ENCODE measurements at places on chromosomes 5 and 9.
A peak's percentile ranks its signal among the peaks of the same experiment; 100 is the strongest.

- no peak for DNase-seq
Measured at GRCh38 chr5:128014578-128014977, 69.0 kb upstream of the SLC12A2 start.

GRCh38 chr9:83012168-83012921, 50.6 kb downstream of the RASEF start:
- no peak for DNase-seq

DNA sequence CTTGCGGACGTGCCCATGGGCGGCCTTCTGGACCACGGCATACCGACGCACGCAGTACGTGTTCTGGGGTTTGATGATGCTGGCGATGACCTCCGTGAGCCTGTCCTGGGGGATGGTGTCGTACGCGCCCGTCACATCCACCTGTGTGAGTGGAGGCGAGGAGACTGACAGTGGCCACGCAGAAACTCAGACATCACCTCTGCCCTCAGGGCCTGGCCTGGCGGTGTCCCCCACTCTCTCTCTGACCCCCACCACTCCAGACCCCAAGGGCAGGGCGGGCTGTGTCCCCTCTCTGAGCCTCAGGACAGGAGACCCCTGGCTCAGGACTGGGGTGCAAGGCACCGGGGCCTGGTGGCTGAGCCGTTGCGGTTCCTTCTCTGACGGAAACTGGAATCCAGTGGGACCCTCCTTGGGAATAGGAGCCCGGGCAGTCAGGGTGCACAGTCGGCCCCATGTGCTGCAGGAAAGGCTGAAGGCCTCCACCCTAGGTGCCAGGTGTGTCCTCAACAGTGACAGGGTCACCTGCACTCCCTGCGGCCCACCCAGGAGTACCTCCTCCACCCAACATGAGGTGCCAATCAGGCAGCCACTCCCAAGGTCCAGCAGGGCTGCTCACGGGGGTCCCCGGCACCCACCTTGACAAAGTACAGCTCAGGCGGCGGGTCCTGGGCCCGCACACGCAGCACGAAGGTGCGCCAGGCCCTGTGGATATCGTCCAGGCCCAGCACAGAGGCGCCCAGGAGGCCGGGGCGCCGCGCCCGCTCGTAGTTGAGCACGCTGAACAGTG, 16.0 kb downstream of the TERT start:
- DNase-seq, result no peak

DNA sequence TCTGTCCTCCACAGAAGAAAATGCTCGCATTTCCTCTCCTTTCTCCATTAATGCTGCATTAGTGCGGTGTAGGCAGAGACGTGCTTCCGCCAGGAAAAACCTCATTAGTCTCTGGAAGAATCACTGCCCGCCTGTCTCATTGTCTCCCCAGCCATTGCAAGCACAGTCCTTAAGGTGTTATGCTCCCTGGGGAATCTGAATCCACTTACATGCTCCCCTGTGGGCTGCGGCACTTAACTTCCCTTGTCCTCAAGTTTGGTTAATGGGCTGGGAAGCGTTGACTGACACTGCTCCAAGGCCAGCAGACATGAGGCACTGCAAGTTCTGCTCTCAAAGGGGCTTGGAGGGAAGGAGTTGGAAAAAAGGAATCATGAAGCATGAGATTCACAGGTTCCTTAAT, 41.6 kb downstream of the TARS1 start:
- no peak for DNase-seq

- no peak for DNase-seq
Measured at GRCh38 chr9:18297056-18297841, 176.7 kb upstream of the ADAMTSL1 start.

DNA sequence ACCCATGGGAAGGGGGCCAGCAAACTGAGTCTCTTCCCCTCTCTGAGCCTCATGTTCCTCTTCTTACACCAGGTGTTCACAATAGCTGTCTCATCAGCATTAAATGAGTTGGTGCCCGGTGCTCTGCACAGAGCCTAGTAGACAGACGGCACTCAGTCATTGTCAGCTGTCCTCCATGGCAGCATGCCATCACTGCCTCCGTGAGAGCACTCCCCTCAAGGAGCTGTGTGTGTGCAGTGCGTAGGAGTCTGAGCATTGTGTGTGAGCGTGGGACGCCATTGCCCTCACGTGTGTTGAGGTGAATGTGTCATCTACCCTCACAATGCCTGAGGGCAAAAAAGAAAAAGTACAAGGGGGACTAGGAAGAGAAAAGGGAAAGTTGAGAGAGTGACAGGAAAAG, 536.5 kb downstream of the CDK5RAP2 start:
- DNase-seq, result peak; percentile 16

- DNase-seq, result no peak
Measured at GRCh38 chr5:160018945-160019625, 10.1 kb downstream of the TTC1 start.

GRCh38 chr5:43244823-43245565, 53.0 kb downstream of the NIM1K start:
- DNase-seq, result no peak

GRCh38 chr5:60545551-60545950, 154.4 kb downstream of the DEPDC1B start:
- DNase-seq, result no peak

DNA sequence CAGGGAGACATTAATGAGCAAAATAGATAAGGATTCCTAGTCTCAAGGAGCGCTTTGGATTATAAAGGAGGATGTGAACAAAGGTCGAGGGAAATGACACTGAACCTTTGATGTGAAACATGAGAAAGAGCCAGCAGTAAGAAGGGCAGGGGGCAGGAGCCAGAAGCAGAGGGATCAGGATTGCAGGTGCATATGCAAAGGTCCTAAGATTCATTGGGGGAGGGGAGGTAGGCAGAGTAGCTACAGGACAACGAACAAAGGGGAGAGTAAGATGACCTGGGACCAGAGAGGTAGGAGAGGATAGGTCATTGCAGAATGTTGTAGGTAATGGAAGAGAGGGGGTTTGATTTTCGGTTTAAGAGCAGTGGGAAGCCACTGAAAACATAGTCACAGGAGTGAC, 129.2 kb upstream of the TRPM3 start:
- DNase-seq, result no peak

DNA sequence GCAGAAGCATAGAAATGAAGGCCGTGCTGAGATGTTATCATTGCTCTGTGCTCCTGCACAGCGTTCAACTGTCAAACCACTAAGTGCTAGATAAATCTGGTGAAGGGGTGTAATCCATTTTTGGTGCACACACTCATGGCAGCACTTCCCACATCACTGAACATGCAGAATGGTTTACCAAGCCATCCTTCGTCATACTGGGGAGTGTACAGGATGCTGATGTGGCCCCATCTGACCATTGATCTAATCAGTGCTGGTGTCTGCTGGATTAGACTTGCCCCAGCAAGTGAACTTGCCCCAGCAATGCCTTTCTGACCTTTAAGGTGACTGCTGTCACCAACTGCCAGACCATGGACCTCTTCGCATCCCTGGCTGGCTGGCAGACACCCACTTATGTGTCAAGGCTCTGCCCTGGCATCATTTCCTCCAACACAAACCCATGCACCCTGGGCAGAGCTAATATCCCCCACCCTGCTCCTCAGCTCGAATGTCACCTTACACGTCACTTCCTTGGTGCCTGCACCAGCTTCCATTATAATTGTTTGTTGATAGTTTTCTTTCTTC, 4.2 kb upstream of the SEMA4D start:
- DNase-seq, result no peak

DNA sequence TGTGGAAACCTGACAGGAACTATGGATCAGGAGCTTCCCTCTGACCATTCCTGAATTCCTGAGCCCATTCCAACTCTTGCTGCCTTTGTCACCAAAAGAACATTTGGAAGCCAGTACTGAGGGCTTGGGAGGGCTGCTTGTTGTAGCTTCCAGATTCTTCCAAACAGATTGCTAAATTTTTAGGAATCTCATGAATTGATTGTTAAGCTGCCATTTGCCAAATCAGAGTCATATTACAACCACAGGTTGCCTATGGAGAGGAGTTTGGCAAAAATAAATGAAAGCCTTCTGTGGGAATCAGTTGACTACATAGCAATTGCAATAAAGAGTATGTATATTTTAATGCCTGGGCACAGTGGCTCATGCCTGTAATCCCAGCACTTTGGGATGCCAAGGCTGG, 39.2 kb upstream of the SLC28A3 start:
- DNase-seq, result no peak

GRCh38 chr5:134851307-134851923, 5.6 kb downstream of the C5orf24 start:
- no peak for DNase-seq

- DNase-seq, result peak; percentile 50
Measured at GRCh38 chr9:68455451-68455850, 85.2 kb downstream of the TMEM252 start.

DNA sequence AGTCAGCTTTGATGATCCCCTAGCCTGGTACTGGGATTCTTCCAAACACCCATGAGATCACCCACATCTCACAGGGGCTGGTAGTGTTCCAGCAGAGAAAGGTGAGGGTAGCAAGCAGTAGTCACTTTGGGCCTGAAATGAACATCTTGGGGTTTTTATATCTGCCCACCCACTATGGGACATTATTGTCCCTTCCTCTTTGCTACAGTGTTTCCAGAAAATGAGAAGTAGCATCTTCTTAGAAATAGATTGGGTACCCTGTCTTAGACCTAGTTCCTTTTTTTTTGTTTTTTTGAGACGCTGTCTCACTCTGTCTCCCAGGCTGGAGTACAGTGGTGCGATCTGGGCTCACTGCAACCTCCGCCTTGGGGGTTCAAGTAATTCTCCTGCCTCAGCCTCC, 249.2 kb upstream of the ANKRD55 start:
- DNase-seq, result no peak

DNA sequence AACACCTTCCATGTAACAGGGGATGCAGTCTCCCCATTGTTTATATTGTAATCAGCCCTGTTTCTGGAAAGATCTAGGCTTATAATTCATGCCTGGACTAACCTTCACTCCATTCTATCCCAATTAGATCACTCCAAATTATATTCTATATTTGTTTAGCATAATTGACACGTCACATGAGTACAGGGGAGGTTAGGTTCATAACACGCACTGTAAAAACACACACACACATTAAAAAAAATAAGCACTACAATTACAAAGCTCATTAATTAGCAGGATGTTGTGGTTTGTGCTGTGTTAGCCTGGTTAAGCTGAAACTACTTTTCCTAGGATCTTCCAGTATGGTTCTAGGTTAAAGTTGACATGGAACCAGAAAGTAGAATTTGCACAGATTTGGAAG, 126.0 kb downstream of the MLLT3 start:
- DNase-seq, result no peak

DNA sequence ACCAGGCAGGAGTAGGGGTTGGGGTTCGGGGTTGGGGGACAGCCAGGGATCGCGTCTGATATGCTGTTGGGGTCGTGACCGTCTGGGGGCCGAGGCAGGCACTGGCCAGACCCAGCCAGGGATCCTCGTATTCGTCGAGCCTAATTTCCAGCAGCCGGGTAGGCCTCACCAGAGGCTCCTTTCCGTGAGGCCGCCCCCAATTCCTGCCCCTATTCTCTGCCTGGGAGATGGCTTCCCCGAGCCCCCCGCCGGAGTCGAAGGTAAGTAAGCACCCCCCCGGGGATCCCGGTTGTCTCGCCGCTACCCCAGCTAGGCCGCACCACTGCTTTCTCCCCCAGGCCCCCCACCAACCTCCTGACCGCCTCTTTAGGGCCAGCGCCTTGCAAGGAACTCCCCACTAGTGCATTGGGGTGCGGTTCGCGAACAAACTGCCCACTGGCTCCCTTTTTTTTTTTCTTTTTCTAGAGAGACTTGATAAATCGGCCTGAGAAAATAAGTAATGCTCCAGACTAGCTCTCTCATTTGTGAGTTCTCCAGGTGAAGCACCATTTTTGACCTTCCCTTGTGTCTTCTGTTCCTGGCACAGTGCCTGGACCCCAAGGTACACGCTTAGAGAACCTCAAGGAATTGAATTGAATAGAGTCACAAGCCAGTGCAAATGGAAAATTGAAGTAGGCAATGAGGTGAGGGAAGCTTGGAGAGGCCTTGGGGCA, 435 bp downstream of the ZNF189 start:
- DNase-seq, result no peak

GRCh38 chr9:7970681-7971330, 171.2 kb upstream of the DMAC1 start:
- no peak for DNase-seq

DNA sequence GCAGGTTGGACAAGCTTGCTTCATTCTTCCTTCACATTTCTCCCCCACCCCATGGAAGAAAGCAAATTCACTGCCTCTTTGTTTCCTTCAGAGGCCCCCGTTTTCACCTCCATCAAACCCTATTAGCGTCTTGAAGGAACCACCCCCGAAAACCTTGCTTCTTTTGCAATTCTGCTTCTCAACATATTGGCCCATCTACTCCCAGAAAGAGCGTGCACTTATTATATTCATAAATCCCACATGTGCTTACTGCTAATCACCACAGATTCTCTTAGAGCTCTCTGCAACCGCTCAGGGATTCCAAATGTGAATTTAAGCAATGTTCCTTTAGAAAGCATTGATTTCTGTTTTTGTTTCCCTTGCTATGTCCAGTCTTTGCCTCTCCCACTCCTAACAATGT, 1.1 kb downstream of the F2RL2 start:
- no peak for DNase-seq

- DNase-seq, result no peak
Measured at GRCh38 chr5:1161833-1162229, 39.6 kb upstream of the SLC6A19 start.

- no peak for DNase-seq
Measured at GRCh38 chr9:9749591-9749990, 863.2 kb downstream of the PTPRD start.

- no peak for DNase-seq
Measured at GRCh38 chr5:72379936-72380335, 59.8 kb downstream of the PTCD2 start.

- DNase-seq, result no peak
Measured at GRCh38 chr5:56019306-56020272, 24.8 kb upstream of the IL6ST start.

- no peak for DNase-seq
Measured at GRCh38 chr5:176441921-176442323, 6.3 kb upstream of the FAF2 start.

DNA sequence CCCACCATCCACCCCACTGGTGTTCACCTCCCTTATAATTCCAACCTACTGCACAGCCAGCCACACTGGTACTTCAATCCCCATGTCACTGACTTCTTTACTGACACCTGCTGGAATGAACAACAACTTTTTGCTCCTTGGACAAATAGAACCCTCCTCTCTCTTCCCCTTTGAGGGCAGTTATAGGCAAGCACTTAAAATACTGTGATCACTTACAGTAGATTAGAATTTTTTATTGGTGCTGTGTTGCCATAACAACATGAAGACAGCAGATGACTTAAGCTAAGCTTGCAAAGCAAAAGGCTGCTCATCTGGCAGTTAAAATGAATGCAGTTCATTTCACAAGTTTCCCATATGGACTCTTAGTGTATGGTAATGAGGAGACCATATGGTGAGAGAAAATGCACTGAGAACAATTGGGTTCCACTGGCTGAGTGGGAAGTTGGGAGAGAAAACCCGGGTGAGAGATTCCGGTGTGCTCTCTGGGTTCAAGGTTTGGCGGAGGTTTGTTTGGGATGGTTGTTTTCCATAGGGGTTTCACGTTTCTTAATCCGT, 374.3 kb downstream of the EBF1 start:
- DNase-seq, result peak; percentile 97

GRCh38 chr9:101738566-101739183, at the start of gene GRIN3A:
Gene GRIN3A, minus strand, starts transcription at chr9:101738647. Its CDS starts 668 bp downstream, at chr9:101737979.
- no peak for DNase-seq

GRCh38 chr5:93189707-93190120, 391.3 kb downstream of the NR2F1-AS1 start:
- no peak for DNase-seq
